Omental fat pad (tissue), 4 donors: ENCODE measurements at places on chromosomes 2 and 18. TPM values are rescaled to one million over a fixed set of nuclear protein-coding genes. Genes with fewer than 3 reads are reported as not detected.
A peak's percentile ranks its signal among the peaks of the same experiment; 100 is the strongest.

The MFF gene
- 98.0 TPM for total RNA-seq

The NABP1 gene
- total RNA-seq, result 318 TPM

The CD8B2 gene
- not detected for total RNA-seq

The PARD6G gene
- total RNA-seq, result 2.1 TPM

The PXDN gene
- total RNA-seq, result 135 TPM

The BOD1L2 gene
- total RNA-seq, result not detected

The IFIH1 gene
- total RNA-seq, result 7.5 TPM

The LOXHD1 gene
- total RNA-seq, result 1.7 TPM

The IGFBP5 gene
- 2,528 TPM for total RNA-seq

The PMS1 gene
- 16.8 TPM for total RNA-seq

The RTP5 gene
- total RNA-seq, result not detected

- no peak for DNase-seq
Measured at GRCh38 chr2:174606336-174606735, 8.7 kb upstream of the WIPF1 start.

GRCh38 chr18:28468901-28469300, 292.0 kb upstream of the CDH2 start:
- no peak for DNase-seq

- DNase-seq, result no peak
Measured at GRCh38 chr2:174610243-174610995, 12.8 kb upstream of the WIPF1 start.

DNA sequence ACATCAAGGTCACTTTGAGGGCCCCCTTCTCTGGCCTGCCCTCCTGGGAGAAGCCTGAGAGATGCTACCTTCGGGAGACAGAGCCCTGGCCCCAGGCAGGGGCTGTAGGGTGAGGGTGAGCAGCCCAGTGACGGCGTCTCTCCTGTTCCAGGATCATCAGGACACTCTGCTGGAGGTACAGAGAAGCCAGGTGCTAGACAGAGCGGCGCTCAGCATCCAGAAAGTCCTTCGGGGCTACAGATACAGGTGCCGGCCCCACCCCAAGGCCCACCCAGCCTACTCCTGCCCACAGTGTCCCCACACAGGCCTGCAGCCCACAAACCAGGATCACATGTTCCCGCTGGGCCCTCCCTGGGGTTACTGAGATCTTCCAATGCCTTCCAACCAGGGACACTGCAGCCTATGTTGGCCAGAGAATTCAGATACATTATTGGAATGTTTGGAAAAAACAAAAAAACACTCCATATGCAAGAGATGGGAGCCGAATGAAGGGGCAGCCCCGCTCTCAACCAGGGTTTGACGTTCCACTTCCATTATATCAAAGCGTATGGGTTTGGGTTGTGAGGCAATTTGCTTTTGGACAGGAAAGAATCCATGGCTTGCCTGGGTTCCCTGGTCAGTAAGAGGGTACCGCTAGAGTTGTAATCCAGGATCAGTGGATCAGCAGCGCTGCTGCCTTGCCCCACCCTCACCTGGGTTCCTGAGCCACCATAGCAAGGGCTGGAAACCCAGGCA, 49.5 kb upstream of the GPR17 start:
- DNase-seq, result no peak

DNA sequence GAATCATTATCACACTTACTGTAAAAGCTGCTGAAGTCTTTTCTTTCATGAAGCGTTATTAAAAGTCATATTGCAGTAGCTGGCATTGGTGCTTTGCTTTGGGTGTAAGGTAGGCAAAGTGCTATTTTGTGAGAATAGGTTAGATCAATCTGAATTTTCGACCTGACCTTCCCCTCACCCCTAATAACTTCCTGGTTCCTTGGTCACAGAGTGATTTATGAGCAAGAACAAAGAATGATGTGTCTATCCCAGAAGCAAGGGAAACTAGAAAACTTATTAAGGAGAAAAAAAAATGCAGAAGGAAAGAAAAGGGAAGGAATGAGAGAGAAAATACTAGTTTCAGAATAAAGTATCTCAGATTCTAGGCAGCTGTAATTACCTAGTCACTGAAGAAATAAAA, 163.1 kb upstream of the MEIS1 start:
- no peak for DNase-seq

DNA sequence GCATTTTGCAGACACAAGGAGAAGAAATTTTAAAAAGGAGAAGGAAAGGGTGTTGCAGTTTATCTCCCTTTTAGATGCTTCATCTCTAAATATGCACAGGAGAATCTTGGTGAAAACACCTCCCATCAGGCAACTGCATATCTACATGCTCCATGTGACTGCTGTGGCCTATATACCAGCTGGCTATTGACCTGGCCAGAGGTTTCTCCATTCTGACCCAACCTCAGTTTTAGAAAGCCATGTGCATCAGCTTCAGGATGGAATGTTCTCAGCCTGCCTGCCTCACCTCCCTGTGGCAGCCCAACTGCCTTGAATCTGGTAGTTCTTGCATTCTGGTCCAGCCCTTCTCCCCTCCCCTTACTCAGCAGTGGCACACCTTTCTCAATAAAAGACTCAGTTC, 1958.8 kb upstream of the CELF4 start:
- DNase-seq, result no peak

DNA sequence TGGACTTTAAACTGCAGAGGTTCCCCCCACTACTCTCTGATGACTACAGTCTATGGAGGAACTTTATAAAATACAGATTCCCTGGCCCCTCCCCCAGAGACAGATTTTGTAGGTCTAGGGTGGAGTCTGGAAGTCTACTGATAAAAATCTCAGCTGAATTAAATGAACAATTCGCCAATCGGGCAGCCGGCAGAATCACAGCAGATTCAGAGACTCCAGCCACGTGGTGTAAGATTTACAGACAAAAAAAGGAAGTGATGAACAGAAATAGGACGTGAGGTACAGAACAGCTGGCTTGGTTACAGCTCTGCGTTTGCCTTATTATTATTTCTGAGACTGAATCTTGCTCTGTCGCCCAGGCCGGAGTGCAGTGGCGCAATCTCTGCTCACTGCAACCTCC, 21.4 kb upstream of the MTA3 start:
- DNase-seq, result no peak

- DNase-seq, result no peak
Measured at GRCh38 chr2:73870084-73870483, 22.7 kb upstream of the ACTG2 start.

- DNase-seq, result no peak
Measured at GRCh38 chr2:225995796-225996461, 596.4 kb downstream of the NYAP2 start.

GRCh38 chr2:40173276-40173675, 278.6 kb downstream of the SLC8A1 start:
- DNase-seq, result no peak

GRCh38 chr18:5943514-5943913, 48.2 kb upstream of the TMEM200C start:
- no peak for DNase-seq

DNA sequence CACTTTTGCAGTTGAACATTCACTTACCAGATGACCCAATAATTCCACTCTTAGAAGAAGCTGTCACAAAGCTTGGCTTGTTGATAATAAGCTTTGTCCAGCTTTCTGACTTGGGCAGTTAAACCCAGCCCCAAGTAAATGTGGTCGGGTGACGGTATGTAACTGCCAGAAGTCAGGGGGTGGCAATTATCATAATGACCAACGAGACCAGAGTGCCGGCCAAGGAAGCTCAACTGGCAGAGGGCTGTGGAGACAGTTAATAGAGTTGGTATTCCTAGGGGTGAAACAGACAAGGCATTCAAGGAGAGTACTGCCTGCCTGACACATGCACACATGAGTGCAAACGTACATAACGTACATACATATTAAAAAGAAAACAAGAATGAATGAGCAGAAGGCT, 116.7 kb downstream of the EIPR1 start:
- no peak for DNase-seq

DNA sequence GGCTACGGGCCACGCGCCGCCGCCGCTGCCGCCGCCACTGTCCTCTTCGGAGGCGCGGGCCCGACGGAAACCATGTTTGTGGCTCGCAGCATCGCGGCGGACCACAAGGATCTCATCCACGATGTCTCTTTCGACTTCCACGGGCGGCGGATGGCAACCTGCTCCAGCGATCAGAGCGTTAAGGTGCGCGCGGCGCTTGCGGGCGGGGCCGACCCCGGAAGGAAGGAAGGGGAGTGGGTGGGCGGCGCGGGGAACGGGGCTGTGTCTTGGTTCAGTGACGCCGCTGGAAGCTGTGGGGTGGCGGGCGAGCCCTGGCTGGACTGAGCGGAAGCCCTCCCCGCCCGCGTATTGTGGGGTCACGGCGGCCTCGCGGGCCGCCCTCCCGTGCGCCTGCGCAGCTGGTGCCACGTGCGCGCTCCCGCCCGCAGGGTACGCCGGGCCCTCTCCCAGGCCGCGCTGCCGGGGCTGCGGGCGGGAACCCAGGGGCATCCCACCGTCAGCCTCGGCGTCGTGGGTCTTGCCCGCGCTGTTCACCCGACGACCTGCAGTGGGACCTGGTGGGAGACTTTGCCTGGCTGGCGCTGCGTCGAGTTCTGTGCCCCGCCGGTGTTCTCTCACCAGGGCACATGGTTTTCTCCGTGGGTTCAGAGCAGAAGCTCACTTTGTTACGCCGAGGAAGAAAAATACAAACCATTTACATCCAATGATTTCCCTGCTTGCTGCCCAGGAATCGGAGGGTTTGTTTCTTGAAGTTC, 416 bp downstream of the SEH1L start:
- DNase-seq, result peak; percentile 87

DNA sequence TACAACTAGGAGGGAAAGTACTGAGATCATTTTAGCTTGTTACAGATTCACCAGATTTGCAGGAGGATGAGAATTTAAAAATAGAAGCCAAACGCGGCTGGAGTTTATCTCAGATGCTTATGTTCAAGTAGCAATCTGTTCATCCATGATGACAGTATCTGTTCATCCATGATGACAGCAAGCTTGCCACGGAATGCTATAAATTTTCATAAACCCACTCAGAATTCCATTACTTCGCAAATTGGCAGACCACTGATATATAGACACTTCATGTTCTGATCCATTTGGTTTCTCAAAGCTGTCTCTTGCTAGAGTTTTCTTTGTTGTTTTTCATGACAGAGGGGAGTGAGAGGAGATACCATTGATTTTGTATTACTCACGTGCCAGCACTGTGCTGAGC, 84.2 kb downstream of the GAREM1 start:
- no peak for DNase-seq

DNA sequence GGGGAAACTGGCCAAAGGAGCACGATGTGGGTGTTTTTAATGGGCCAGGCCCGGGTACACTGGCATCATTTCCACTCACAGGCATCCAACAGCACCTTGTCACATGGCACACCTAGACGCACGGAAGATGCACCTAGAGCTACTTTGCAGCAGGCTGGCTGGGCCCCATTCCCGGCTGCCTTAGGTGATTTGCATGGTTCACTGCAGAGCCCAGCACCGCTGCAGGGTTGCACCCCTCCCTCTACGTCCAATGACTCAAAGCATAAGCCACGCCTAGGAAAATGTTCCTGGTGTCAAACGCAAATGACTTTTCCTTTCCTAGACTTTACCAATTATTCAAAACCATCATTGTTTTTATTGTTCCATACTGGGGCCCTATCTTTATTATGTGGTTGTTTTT, 222.9 kb downstream of the EIPR1 start:
- no peak for DNase-seq

- DNase-seq, result no peak
Measured at GRCh38 chr2:233422050-233422639, 67.9 kb downstream of the DGKD start.

- DNase-seq, result no peak
Measured at GRCh38 chr18:32469691-32470459, 807 bp downstream of the GAREM1 start.

DNA sequence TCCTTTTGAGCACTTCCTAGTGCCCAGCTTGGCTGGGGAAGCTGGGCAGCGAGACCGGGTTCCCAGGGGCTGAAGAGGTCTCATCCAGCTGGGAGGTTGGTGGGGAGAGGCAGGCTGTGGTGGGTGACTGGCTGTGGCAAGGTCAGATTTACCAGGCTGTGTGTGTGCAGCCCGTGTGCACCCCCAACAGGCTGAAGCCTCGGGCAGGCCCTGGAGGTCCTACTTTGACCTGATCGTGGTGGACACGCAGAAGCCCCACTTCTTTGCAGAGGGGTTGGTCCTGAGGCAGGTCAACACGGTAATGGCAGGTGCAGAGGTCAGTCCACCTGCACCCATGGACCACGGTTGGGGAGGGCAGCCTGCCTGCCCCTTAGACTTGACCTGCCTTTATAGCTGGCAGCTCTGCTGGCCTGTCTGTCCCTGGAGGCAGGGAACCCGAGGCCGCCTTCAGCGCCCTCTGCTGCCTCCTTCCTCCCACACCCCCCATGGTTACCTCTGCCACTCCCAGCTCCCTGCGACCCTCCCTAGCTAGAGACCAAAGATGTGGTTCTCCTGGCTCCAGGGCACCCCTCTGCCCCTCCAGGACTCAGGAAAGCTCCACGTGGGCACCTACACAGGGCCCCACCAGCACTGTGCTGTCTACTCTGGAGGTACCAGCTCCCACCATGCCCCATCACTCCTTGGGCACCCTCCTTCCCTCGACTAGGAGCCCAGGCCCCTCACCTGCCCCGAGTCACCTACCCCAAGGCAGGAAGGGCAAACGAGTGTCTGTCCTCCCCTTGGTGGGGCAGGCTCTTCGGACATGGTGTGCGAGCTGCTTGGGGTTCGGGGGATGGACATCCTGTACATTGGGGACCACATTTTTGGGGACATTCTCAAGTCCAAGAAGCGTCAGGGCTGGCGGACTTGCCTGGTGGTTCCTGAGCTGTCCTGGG, 4.0 kb downstream of the NT5DC4 start:
- DNase-seq, result no peak

- DNase-seq, result no peak
Measured at GRCh38 chr18:52979892-52980291, 639.9 kb downstream of the DCC start.

GRCh38 chr18:6270771-6271216, 143.9 kb downstream of the L3MBTL4 start:
- no peak for DNase-seq

DNA sequence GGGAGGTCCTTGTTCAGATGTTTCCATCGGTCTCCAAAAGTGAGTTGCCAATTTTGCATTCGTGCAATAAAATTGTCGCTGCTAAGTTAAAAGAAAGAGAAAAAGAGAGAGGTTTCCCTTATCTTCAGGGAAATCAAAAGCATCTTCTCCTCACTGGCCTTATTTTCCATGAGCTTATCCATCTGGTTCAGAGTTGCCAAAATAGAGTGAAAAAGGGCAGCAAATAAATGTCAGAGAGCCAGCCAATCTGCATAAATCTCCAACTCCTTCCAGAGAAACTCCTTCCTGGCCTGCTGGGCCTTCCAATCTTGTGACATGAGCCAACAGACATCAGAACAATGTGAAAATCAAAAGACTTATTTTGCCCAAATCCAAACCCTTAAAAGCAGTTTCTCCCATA, 28.4 kb downstream of the PAX3 start:
- no peak for DNase-seq

GRCh38 chr2:127142663-127143630, 36.0 kb upstream of the BIN1 start:
- no peak for DNase-seq
